IMR-90 (cell line): ENCODE measurements at places on chromosomes 5 and 9. TPM values are rescaled to one million over a fixed set of nuclear protein-coding genes. Genes with fewer than 3 reads are reported as not detected.

DNA sequence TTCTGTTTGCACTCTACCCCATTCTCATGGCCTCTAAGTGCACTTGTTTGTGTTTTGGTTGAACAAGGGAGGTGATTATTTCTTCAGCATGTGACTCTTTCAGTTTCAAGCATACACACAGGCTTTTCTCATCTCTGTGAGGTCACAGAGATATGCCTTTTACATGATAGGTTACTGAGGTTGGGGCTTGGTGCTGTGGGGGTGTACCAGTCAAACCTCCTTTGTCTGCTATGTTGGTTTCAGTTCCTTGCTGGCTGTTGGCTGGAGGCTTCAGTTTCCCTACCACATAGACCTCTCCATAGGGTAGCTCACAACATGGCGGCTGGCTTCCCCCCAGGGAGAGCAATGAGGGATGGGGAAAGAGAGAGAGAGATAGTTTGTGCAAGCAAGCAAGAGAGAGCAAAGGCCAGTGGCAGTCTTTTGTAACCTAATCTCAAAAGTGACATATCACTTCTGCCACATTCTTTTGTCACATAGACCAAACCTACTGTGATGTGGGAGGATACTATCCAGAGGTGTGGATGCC lies 96.7 kb upstream of the SEMA6A start:
- DNase-seq = no peak

The NPDC1 gene
- 2.7 and 2.8 TPM in 2 replicates for total RNA-seq

The KLF9 gene
- 7.5 and 11.4 TPM in 2 replicates for total RNA-seq

The MYOT gene
- not detected in 2 replicates for total RNA-seq
